ENCODE measurements at places on chromosomes 6 and 20.

GRCh38 chr20:49285813-49286494, 8.1 kb upstream of the ZNFX1 start:
- DNase-seq: no peak

DNA sequence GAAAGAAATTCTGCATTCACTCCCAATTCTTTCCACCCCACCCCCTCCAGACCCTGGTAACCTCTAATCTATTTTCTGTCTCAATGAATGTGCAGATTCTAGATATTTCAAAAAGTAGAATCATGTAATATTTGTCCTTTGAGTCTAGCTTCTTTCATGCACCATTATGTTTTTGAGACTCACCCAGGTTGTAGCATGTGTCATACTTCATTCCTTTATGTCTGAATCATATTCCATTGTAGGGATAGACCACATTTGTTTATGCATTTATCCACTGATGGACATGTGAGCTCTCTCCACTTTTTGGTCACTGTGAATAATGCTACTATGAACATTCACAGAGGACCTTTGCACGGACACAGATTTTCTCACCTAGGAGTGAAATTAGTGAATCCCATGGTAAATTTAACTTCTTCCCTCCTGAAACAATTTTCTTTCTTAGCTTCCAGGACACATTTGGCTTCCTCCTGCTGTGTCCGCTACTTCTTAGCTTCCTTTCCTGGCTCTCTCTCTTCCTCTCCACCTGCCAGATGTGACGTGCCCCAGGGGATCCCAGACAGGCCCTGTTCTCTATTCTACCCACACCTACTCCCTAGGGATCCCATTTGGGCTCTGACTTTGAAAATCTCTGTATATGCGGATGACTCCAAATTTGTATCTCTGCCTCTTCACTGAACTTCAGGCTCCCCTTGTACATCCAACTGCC, 24.1 kb upstream of the ARFGEF2 start:
- DNase-seq: no peak

GRCh38 chr6:148972481-148972880, 225.7 kb downstream of the UST start:
- no peak for DNase-seq

DNA sequence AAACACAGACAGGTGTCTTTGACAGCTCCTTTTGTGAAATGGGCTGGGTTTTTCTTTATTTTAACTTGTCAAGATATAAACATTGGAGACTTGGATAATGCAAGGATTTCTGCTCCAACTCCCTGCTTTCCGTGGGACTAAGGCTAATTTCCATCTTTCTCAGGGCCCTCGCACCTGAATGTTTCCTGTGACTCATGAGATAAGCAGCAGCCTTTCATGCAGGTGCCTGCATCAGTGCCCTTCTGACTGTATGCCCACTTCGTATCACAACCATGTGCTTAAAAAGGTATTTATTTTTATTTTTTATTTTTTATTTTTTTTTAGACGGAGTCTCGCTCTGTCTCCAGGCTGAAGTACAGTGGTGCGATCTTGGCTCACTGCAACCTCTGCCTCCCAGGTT, 736.1 kb downstream of the DOK5 start:
- no peak for DNase-seq

DNA sequence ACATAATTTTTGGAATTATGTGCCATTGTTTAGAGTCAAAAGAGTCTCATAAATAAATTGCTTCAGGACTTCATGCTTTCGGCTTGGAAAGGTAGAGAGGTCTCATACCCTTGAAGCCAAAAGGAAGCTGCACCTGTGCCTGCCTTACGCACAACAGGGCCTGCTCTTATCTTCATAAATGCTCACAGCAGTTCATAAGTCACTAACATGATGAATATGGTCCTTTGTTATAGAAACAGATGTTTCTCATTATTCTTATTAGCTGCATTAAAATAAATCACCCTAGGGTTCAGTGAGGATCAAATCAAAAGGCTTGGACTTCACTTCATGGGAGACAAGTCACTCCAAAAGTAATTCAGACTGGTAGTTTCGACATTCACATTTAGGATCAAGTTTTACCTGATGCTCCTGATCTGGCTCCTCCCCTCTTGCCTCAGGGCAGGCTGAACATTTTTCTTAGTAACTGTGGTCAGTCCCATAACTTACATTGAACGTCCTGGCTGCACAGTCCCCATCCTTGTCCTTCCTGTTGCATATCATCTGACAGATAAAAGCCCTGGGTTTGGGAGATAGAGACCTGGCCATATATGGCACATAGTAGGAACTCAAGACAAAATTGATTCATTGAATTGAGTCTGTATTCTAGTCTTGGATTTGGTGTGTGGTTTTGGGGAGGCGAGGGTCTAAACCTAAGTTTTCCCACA, 20.7 kb upstream of the SH3BGRL2 start:
- DNase-seq: no peak

- no peak for DNase-seq
Observed at GRCh38 chr20:12199703-12200102, 282.0 kb downstream of the BTBD3 start.

DNA sequence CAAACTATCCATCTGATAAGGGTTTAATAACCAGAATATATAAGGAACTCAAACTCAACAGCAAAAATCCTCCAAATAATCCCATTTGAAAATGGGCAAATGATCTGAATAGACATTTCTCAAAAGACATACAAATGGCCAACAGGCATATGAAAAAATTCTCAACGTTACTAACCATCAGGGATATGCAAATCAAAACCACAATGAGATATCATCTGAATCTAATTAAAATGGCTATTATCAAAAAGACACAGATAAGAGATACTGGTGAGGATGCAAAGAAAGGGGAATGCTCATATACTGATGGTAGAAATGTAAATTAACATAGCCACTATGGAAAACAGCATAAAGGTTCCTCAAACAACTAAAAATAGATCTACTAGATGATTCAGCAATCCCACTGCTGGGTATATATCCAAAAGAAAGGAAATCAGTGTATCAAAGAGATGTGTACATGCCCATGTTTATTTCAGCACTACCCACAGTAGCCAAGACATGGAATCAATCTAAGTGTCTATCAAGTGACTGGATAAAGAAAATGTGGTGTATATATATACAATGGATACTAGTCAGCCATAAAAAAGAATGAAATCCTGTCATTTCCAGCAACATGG, 6.1 kb upstream of the BRD2 start:
- DNase-seq: no peak

- DNase-seq: no peak
Observed at GRCh38 chr6:13765570-13765969, 48.8 kb downstream of the MCUR1 start.

DNA sequence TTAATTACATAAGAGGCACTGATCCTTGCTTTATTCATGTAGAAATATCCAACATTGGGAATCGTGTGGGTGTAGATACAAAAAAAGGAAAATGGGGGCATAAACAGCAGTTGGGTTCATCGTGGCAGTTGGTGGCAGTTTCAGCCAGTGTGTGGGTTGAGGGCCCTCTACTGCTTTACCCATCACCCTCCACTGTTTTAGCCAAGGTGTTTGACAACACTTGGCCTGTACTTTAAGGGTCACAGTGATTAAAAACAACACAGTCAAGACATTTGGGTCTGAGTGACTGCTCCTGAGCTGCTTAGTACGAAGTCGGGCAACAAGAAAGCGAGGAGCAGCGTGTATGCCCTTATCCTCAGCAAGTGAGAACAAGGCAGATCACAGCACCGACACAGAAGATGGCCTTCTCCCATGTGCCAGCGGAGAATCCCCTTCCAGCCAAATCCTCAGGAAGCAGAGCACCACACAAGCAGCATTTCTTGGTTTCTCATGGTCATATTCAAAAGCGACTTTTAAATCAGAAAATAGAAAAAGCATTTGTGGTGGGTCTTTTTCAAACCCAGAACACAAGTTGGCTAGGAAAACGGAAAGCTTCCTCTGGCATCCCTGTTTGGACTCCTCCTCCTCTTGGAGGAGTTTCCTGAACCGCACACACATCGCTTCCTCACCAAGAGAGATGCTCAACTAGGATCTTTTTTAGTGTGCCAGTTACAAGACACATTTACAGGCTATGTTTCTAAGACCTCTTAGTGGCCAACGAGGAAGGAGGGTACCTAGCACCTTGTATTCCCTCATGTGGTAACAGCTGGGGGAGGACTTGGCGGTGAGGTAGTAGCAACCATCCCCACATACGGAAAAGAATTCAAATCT, 23.5 kb downstream of the EIF2S2 start:
- no peak for DNase-seq
